ENCODE measurements at places on chromosomes 11 and 22.

- DNase-seq, result no peak
Observed at GRCh38 chr22:17366329-17366728, 2.9 kb upstream of the CECR2 start.

DNA sequence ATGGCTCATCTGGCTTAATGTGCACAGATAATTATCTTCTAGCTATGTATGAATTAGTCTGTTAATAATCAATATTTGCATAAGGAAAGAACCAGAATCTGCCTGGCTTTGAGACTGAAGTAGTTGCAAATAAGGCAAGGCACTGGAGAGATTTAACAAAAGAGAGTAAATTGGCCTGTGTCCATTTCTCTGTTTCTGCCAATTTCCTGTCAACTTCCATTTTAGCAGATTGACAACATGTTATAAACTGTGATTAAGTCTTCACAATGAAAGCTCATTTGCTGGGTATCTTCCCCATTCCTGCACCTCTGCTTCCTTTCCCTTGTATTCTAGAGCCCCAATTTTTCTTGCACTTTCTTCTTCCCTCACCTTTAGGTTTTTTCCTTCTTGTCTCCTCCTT is 5.3 kb upstream of the TMEM123 start:
- DNase-seq, result no peak

DNA sequence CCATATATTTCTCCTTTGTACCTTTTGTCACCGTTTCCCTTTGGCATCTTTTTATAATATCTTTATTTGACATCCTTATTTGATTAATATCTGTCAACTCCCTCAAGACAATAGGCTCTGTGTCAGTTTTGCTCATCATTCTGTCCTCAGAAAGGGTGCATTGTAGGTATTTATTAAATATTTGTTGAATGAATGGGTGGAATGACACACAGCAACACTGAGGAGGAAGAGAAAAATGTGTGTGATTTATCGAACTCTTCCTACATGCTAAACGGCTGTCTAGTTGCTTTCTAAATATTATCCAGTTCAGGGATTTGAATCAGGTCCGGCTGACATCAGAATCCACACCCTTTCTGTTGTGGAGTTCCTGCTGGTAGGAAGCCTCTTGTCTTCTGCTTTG is 98.2 kb downstream of the NAV2 start:
- peak; percentile 24 for DNase-seq

GRCh38 chr11:119194811-119195440 is 9.7 kb downstream of the NHERF4 start:
- DNase-seq, result no peak

DNA sequence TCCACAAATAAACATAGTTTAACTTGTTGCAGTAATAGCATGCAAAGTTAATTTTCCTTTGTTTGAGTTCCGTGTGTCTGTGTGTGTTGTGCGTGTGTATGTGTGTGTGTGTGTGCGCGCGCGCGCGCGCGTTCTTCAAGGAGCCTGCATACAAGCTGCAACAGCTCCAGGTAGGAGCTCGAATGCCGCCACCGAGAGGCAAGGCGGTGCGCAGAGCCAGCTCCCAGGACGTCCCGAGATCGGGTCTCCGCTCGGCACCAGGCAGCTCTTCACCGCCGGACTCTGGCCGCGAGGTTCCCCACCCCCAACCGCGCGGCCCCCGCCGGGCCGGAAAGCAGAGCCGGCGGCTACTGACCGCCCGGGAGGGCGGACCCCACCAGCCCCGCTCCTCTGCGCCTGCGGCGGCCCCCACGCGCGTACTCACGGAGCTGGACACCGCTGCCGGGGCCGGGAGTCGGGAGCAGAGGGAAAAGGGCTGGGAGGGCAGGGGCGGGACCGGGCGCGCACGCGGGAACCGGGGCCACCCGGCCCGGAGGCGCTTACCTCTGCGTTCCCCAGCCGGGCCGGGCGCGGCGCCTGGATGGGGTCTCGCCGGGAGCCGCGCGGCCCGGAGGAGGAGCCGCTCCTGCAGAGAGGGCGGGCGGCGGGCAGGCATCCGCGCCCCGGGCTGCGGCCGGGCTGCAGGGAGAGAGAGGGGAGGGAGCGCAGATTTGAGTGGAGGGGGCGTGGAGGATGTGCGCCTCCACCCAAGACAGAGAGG is 40.4 kb upstream of the AKIP1 start:
- no peak for DNase-seq

DNA sequence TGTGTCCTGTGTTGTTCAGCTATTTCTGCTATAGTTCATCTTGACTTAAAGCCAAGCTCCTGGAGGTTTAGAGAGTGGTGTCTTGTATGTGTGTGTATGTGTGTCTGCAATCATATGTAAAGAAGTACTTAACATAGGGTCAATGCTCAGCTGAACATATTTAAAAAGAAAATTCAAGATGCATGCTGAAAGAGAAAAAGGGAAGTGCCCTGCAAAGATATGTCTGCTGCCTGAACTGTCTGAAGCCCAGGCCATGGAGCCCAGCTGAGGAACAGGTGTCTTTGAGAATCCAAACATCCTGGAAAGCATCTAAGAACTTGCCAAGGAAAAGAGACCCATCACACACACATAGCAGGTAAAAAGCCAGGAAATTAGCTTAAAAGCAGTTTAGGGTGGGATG is 6.6 kb downstream of the TCN1 start:
- no peak for DNase-seq
